ENCODE measurements at places on chromosomes 16 and 17.

- DNase-seq, result no peak
Observed at GRCh38 chr16:86261379-86261778, 248.9 kb upstream of the FOXF1 start.

DNA sequence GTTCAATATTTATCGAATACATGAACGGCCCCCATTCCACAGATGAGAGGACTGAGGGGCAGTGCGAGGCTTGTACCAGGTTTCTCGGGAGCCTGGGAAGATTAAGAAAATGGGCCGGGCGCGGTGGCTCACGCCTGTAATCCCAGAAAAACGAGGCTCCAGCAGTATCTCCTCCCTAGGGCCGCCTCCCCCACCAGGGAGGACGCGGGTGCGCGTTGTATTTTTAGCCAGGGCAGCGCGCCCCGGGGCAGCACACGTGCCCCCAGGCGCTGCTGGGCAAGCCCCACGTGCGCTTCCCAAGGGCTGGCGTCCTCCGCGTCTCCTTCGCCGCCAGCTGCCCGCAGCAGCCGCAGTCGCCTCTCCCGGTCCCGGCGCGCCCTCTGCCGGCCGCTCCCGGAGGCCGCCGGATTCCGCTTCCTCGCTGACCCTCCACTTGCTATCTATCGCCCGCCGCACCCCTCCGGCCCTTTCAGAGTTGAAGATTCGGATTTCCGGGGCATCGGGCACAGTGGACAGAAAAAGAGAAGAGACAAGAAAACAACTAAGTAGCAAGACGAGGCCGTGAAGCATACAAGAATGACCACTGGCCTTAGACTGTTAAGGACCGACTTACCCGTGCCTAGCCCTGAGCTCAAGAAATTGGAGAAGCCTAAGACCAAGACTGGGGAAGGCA lies 1.9 kb upstream of the YBX2 start:
- peak; percentile 44 for DNase-seq

DNA sequence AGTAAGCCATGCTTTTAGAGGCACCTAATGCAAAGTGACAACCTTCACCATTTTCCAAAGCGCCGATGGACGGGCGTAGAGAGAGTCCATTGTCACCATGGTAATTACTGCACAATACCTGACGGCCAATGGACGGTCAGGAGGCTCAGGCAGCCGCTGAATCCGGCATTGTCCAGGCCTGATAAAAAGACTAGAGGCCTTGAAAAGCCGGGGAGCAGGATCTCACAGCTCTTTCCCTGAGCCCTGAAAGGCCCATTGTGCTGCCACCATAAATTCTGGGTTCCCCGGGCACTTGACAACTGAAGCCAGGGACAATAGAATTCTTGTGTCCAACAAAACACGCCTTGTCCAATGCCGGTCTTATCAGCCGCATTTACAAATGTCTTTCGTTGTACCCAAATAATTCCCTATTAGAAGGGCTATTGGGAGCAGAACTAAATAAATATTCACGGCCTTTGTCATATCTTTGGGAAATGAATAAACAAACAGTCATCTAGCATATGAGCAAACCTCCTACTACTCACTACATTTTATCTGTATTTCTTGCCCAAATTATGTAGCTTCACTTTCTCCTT lies 62.4 kb downstream of the CDH11 start:
- DNase-seq, result no peak

DNA sequence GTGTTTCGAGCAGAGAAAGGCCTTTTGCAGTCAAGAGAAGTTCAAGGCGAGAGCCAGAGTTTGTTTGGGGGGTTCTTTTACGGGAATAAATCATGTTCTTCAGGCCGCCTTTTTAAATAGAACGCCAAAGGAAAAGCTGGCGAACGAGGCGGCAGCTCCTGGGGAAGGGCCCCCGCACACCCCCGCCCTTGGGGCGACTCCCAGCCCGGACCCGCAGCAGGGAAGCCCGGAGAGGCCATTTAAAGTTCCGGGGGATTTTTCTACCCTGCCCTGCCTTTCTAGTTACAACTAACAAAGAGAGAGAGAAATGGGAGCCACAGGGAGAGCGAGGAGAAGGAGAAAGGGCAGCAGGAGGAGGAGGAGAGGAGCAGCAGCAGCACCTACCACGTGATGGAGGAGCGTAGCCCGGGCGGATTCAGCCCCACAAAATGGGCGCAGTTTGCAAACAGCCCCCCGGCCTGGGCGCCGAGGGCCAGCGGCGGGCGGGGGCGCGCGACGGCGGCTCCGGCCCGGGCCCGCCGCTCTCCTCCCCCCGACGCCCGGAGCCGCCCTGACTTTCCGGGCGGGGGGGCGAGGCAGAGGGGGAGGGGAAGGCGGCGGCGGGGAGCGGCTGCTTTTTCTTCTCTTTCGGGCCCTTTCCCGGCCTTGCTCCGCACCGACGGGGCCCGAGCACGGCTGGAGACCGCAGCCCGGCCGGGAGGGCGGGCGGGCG lies 634 bp downstream of the KANSL1 start:
- DNase-seq, result no peak

GRCh38 chr16:67963292-67963661 lies 5.2 kb downstream of the SLC12A4 start:
- no peak for DNase-seq

DNA sequence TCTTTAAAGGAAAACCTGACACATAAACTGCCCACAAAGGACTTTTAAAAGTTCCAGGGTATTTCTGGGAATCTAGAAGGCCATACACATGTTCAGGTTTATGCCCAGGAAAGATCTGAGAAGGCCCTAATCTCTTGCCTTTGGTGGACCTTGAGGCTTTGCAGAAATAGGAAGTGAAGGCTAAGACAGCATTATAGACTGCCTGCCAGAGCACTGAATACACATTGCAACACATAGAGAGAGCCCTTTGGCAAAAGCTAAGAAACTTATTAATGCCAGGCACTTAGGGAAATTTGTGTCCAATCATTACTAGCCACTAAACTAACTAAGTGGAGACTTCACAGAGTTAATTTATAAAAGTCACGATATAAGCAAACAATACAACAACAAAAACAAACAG lies 70.4 kb downstream of the MMD start:
- DNase-seq, result no peak

DNA sequence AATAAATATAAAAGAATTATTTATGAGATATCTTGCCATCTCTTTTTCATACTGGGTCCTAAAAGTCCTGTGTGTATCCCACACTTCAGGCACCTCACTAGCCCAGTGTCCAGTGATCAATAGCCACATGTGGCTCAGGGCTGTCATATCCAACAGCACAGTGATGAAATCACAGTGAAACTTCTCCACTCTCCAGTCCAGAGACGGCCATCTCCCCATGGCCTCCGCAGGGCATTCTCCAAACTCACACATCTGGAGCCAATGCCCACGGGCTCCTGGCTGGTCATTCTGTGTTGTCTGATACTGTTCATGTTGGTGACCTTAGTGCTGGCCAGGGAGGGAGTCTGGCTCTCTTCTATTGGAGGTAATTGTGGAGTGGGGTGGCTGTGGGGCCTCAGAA lies 125.2 kb upstream of the SDK2 start:
- no peak for DNase-seq

GRCh38 chr17:83135692-83136091 lies 56.3 kb downstream of the METRNL start:
- no peak for DNase-seq

DNA sequence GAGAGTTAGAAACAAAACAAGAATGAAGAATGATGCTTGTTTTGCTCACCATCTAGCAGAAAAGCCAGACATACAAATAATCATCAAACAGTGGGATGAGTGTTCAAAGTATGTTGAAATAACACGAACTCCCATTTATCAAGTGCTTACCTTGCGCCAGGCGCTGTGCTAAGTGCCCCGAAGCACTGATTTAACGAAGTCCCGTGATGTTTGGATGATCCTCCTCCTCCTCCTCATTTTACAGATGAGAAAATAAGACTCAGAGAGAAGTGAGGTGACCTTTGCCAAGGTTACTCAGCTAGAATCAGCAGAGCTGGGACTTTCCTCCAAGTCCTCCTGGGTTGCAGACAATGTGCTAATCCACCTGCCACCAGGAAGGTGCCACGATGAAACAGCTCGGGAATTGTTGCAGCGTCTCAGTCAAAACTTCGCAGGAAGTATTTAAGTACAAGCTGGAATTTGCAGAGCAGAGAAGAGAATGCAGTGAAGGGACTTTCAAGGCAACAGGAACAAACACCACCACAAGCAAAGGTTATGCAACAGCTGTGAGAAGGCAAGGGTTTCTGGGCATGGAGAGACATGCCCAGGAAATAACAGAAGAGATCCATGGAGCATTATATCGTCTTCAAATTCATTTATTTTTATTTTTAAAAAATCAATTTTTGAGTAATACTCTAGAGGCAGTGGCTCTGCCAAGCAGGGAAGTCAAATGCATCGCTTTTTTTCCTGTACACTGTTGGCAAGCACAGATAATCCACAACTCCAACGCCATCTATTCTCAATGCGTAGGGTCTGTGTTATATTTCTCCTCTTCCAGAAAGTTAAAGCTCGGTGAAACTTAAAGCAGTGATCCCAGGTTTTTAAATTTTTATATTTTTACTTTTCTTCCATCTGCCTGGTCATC lies 11.1 kb downstream of the PRCD start:
- no peak for DNase-seq

DNA sequence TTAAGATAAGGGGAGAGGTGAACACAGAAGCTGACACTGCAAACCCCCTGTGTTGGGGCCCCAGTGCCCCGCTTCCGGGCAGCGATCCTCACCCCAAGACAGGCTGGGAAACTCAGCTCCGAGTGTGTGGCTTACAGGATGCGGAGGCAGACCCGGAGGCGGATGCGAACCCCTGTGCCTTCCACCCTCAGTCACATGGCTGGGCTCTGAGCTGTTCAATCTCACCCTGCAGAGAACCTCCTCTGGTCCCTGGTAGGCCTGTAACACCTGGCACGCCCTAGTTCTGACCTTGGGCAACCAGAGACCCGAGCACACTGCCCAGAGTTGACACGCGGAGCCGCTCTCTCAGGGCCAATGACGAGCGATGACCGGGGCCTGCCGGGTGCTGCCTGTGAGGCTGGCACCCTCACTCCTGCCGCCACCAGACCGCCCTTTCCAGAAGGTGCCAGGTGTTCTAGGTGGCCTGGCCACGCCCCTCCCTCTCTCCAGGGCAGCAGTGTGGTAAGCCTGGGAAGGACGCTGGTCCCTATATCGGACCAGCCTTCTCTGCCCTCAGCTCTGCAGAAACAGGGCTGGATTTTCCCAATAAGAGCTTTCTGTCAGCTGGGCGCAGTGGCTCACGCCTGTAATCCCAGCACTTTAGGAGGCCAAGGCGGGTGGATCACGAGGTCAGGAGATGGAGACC lies 23.3 kb downstream of the MEAK7 start:
- DNase-seq, result no peak

DNA sequence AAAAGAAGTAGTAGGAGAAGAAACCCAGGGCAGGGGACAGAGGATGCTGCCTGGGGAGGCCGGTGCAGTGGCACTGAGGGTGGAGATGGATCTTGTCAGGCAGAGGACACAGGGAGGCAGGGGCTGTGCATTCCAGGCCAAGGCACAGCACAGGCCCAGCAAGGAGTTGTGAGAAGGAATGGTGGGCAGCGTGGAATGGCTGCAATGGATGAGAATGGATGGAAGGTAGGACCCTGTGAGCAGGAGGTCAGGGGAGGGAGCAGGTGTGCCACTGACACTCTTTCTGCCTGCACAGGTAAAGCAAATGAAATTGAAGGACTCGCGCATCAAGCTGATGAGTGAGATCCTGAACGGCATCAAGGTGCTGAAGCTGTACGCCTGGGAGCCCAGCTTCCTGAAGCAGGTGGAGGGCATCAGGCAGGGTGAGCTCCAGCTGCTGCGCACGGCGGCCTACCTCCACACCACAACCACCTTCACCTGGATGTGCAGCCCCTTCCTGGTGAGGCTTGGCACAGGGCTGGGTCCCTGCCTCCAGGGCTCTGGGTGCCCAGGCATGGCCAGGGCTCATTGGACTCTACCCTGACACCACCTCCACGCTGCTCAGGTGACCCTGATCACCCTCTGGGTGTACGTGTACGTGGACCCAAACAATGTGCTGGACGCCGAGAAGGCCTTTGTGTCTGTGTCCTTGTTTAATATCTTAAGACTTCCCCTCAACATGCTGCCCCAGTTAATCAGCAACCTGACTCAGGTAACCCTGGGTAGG lies 32.8 kb downstream of the ABCC3 start:
- no peak for DNase-seq

DNA sequence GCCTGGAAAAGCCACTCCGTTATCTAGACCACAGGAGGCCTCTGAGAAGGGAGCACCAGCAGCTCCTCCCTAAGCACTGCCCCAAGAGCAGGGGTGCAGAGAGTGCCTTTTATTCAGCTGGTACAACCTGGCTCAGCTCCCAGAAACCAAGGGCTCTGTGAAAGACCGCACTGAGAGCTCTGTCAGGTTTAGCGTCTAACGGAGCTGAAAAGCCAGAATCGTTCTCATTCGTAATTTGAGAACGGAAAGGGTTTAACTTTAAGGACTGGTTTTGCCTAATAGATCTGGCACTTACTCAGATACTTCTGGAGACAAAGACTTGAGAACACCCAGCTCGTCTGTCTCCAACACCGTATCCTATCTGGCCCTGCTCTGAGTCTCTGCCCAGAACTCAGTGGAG lies 13.5 kb downstream of the MPG start:
- no peak for DNase-seq

DNA sequence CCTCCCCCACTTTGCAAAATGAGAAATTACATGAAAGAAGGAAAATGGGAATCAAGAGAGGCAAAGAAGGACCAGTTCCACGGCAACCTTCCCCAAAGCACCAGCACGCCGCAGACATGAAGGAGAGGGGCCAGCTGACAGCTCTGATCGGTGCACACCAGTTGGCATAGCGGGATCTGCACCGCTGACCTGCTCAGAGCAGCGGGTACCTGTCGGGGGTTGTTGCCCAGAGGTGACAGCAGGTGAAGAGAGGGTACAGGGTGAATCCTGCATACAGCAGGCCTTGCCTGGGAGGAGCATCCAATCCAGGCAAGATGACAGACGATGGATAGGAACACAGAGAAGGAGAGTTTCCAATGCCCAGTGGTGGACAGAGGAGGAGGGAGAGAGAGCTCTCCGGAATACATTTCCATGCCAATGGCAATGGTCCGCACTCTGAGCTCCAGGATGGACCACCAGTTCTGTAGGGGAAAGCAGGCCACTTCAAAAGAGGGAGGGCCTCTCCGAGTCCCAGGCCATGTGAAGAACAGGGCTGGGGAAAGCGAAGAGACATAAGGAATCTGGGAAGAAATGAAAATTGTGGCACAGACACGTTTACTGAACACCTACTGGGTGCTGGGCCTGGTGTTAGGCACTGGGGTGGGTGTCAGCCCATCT lies 24.0 kb downstream of the CEP295NL start:
- DNase-seq, result no peak

Data from stimulated activated CD4-positive, alpha-beta T cell treated with anti-CD3 and anti-CD28 coated beads, TNF-alpha, amount 100 ng/mL, for 4 hours (primary cell).